ENCODE measurements at places on chromosomes 13 and 19. TPM values are rescaled to one million over a fixed set of nuclear protein-coding genes. Genes with fewer than 3 reads are reported as not detected.

The ZNF90 gene
- total RNA-seq: 114 TPM

The RASIP1 gene
- 5.2 TPM for total RNA-seq

The BRSK1 gene
- 52.4 TPM for total RNA-seq

The FCHO1 gene
- 26.8 TPM for total RNA-seq

The CNN1 gene
- 17.4 TPM for total RNA-seq

The RPL13A gene
- total RNA-seq: 3,861 TPM

The VSTM2B gene
- total RNA-seq: 2.2 TPM

The MEIOSIN gene
- total RNA-seq: 0.11 TPM

The ABCC4 gene
- total RNA-seq: 7.8 TPM

The ZNF560 gene
- 5.8 TPM for total RNA-seq

The ACP5 gene
- 11.8 TPM for total RNA-seq

The ZSCAN1 gene
- 0.78 TPM for total RNA-seq

The ZNF224 gene
- total RNA-seq: 13.7 TPM

The IGSF23 gene
- not detected for total RNA-seq

The RXFP2 gene
- total RNA-seq: not detected

The CGB2 gene
- not detected for total RNA-seq

The POU2F2 gene
- 6.6 TPM for total RNA-seq

The SULT2A1 gene
- total RNA-seq: 0.18 TPM

The OR10H1 gene
- total RNA-seq: not detected

The ENOX1 gene
- total RNA-seq: 0.09 TPM

The KLK12 gene
- not detected for total RNA-seq

The TPTE2 gene
- not detected for total RNA-seq

The CKM gene
- not detected for total RNA-seq

The ERVV-1 gene
- not detected for total RNA-seq

The EGLN2 gene
- total RNA-seq: 102 TPM

The CASP14 gene
- total RNA-seq: not detected

Data from WTC11 (cell line).